SIG-M5 (cell line): ENCODE measurements at places on chromosomes 2 and 18.

DNA sequence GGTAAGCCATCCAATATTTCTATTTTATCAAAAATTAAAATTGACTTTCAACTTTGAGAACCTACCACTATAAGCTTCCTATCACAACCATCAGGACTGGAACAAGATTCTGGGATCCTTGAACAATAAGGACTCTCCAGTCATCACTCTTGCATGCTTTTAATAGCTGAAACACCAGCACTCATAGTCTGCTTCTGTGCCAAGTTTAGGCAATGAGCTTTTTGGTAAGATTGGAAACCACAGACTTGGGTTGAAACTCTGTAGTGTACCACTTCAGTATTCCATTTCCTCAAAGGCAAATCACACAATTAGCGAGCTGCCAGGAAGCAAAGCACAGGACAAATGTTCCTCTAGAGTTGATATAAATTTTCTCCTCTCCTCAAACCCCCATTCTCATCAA lies 1065.8 kb upstream of the SLC39A10 start:
- DNase-seq = no peak

DNA sequence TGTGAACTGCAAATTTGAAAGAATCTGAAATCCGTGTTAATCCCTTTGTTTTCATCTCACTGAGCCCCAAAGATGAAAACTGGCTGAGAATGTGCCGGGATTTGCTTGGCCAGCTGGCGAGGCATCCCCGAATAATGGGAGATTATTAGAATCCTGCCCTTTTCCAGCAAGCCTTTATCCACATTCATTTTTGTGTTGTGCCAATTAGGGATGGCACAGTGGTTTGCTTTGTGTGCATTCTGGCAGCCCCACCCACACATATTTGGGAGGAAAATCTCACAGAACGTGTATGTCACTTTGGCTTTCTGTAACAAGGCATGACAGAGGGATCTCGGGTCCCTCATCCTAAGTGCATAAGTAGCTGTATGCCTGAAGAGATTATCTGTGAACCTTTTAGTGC lies 405.8 kb upstream of the FAM98A start:
- no peak for DNase-seq

- no peak for DNase-seq
Measured at GRCh38 chr2:177767768-177768167, 304.8 kb downstream of the PDE11A start.

GRCh38 chr2:64568836-64569235 lies 44.7 kb downstream of the AFTPH start:
- no peak for DNase-seq

- no peak for DNase-seq
Measured at GRCh38 chr18:70720607-70721006, 431.8 kb downstream of the SOCS6 start.

DNA sequence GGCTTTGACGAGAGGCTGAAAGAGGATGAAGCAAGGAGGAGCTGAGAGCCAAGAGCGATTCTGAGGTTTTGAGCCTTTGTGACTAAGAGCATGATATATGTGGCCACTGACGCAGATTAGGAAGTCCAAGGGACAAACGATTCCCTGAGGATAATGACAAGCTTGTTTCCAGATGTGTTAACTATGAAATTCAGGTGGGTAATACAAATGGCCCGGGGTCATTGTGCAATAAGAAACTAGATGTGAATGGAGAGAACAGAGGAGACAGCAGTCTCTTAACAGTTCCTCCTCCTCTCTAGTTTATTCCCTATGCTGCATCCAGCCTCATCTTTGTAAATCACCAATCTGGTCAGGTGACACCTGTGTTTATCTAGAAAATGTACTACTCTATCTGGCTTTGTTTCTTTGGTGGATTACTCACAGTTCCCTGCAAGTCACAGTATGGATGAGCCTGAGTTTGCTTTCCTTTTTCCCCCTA lies 84.2 kb downstream of the SOCS6 start:
- DNase-seq = no peak

GRCh38 chr2:7020939-7021470 lies 103.8 kb downstream of the RNF144A start:
- no peak for DNase-seq

DNA sequence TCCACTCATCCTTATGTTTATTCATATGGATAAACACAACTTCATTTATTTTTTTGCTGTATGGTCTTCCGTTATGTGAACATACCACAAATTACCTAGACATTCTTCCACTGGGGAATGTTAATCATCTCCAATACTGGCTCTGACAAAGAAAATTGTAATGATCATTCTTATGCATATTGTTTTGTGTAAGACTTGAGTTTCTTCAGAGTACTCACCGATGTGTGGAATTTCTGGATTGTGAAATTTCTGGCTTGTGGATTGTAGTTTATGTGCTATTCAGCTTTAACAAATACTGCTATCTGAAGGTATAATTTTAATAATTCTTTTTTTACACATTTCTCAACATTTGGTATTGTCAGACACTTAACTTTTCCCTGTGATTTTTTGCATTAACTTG lies 212.2 kb upstream of the THUMPD2 start:
- DNase-seq = no peak

DNA sequence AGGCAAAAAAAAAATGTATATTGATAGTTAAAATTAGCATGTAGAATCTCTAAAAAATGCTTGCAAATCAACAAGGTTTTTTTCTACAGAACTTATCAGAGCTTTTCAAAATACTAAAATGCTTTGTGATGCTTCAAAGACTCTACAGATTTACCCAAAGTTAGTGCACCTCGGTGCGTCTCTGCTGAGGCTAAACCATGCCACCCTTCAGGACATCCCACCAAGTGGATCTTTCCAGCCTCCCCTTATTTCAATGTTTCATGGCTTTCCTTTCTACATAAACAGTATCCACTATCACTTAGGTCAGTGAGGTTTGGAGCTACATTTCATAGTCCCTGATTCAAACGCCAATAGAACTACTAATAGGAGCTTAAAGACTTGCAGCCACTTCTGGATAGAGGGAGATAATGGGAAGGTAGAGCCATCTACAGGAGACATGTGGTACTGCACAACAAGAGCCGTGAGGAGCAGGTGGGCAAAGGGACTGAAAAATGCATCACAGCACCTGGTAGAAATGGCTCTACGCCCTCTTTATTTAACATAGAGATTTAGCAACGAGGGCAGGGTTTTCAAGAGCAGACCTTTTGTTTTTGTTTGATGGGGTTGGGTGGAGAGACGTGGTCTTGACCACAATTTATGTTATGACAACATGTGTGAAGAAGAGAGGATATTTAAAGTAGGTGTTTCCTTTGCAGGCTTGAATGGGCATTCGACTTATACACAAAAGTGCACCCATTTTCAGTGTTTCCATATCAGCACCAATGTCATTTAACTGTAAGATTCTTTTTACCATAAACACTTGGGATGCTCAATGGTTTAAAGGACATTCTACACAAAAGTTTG lies 56.1 kb upstream of the SLC35G4 start:
- DNase-seq = no peak

- DNase-seq = no peak
Measured at GRCh38 chr2:98908931-98909316, 27.1 kb downstream of the CRACDL start.

- DNase-seq = no peak
Measured at GRCh38 chr2:105882341-105882740, 137.6 kb downstream of the NCK2 start.

- no peak for DNase-seq
Measured at GRCh38 chr2:110815938-110816337, 83.6 kb downstream of the ACOXL start.

GRCh38 chr2:178666458-178666857 lies 140.8 kb downstream of the TTN start:
- no peak for DNase-seq

- no peak for DNase-seq
Measured at GRCh38 chr18:9719421-9719981, 11.4 kb downstream of the RAB31 start.

DNA sequence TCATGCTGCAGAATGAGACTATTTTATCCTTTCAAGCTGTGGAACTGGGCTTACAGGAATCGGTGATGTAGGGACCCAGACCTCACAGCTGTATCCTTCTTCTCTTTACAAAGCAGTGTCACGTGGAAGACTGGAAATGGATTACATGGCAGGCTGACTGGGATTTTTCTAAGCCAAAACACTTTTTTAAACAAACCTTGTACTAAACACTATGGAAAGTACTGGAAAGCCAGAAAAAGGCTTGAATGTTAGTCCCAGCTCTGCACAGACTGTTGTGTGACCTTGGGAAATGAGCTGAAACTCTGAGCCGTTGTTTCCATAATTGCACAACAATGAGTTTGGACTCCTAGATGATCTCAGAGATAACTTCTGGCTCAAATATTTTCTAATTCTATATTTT lies 7.6 kb upstream of the ADAM23 start:
- DNase-seq = no peak

GRCh38 chr2:140891614-140892212 lies 1239.1 kb downstream of the LRP1B start:
- DNase-seq = no peak

DNA sequence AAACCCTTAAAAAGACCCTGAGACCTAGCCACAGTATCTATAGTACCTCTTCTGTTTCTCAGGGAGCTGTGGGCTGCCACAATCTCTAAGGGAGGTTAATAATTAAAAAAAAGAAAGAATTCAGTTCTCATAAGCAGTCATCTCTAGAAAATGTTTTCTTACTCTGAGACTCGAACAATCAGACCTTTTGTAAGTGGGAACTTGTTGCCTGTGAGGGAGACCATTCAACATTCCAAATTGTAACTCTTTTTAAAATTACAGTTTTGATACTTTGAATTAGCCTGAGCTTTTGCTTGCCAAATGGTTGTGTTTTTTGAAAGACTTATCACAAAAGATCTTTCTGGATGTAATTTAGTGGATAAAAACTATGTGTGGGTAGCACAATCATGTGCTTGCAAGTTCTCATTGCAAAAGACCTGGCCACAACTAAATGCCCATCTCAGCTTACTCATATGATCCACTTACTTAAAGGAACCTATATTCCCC lies 33.3 kb downstream of the IL1R2 start:
- DNase-seq = no peak

- DNase-seq = no peak
Measured at GRCh38 chr2:196143730-196144131, 27.6 kb downstream of the STK17B start.

DNA sequence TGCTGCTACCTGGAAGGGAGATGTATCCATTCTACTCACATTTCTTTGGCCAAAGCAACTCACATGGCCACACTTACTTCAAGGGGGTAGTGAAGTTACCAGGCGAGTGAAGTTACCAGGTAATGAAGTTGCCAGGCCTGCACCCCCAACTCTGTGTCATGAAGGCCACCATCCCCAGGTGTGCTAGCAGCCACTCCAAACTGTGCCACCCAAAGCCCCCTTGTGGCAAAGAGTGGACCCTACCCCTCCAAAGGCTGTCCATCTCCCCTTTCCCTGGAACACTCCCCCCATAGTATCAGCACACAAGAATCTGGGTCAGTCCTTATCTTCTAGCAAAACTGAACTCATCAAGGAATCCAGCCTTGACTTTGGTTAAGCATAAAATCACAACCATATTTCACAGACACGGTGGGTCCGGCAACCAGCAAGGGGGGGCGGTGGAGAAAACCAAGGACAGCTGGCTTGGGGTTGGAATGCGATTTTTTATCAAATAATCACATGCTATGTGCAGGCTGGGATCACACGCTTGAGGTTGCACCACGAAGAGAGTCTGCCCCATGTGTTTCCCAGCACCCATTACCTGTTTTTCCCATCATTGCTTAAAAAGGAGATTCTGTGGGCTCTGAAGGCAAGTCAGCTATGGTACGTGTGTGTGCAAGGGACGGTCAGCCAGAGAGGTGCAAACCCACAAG lies 60.9 kb downstream of the ZFP36L2 start:
- DNase-seq = no peak

DNA sequence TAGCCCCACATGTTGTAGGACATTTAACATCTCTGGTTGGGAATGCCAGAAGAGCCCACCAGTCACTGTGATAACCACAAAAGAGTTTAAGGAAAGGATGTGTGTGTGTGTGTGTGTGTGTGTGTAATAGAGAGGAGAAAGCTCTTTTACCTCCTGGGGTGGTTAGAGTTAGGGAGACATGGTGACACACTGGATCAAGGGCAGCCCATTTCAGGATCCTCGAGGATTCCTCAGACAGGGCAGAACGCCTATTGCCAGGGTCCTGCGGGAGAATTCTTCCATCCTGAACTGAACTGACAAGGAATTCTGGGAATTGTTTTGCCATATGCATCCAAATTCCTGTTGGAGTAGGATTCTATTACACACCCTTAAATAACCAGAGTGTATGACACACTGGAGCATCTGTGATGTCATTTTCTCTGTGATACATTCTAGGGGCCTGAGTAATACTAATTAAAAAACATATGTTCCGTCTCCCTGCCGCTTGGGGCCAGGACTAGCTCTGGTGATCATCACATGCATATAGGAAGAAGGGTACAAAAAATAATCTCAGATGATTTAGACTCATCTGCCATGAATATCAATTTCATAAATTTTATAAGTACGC lies 156.4 kb upstream of the MMADHC start:
- no peak for DNase-seq

- DNase-seq = no peak
Measured at GRCh38 chr2:223007531-223007930, 44.5 kb upstream of the KCNE4 start.

DNA sequence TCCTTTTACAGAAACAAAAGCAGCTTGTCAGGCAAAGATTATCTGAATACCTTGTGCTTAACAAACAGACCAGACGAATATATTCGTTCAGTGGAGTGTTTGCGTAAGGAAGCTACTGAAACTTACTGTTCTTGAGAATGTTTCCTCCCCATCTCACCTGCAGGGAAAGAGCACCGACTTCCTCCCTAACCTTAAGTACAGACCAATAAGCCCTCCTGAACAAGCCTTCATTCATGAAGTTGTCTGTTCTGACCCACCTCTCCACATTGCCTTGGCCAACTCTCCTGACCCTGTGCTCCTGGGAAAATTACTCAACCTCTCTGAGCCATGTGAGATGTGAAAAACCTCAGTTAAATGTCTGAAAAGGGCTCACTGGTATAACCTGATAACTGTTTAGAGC lies 35.2 kb downstream of the STK39 start:
- DNase-seq = no peak

GRCh38 chr2:123732563-123732962 lies 292.5 kb upstream of the CNTNAP5 start:
- no peak for DNase-seq

DNA sequence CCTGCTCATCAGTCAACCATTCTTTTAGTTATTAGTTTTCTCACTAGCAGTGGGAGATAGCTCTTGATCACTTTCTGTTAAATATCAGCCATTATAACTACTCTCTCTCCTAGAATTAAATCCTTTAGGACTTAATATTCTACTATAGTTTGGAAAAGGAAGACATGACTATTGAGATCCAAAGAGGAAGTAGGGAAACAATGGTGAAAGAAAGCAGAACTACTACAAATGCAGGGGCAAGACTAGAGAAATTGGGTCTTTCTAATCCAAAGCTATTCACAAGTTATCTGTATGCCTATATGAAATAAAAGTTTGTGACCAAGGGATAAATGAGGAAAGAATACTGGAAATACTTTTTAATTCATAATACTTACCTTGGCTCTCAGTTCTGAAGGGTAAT lies 65.1 kb downstream of the SRBD1 start:
- no peak for DNase-seq

- no peak for DNase-seq
Measured at GRCh38 chr2:46161315-46161714, 135.9 kb upstream of the EPAS1 start.

- DNase-seq = no peak
Measured at GRCh38 chr2:56334622-56335021, 150.8 kb downstream of the CCDC85A start.

GRCh38 chr2:148882051-148882450 lies 7.0 kb downstream of the KIF5C start:
- no peak for DNase-seq

GRCh38 chr2:126686286-126686685 lies 30.3 kb downstream of the GYPC start:
- DNase-seq = no peak
